ENCODE measurements at places on chromosomes 11 and 22.

DNA sequence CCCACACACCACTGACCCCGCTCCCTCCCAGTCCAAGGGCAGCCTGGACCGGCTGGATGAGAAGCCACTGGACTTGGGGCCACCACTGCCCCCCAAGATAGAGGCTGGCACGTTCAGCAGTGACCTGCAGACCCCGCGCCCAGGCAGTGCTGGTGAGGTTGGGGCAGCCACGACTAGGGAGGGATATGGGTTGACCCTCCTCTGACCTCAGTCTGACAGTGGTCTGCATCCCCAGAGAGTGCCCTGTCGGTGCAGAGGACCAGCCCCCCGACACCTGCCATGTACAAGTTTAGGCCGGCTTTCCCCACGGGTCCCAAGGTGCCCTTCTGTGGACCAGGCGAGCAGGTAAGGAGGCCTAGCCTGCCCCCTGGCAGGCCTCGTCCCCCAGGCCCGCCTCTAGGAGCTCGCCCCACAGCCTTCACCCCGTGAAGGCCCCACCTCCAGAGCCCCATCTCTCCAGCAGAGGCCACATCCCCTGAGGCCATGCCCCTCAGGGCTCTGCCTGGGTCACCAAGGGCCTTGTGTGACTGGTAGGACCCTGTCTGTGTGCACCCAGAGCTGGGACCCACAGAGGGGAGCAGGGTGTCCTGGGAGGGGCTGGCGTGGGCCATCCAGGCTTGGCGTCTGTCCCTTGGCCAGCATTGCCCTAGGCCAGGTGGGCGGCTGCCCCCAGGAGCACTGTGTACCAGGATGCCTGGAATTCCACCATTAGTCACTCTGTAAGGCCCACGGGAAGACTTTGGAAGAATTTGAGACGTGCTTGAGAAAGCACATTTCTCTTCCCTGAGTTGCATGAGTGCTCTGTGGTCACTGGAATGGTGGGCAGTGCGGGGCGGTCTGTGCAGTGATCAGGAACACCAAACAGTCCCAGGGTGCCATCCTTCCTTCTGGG, 9.4 kb downstream of the CCDC188 start:
- DNase-seq = peak; percentile 74

DNA sequence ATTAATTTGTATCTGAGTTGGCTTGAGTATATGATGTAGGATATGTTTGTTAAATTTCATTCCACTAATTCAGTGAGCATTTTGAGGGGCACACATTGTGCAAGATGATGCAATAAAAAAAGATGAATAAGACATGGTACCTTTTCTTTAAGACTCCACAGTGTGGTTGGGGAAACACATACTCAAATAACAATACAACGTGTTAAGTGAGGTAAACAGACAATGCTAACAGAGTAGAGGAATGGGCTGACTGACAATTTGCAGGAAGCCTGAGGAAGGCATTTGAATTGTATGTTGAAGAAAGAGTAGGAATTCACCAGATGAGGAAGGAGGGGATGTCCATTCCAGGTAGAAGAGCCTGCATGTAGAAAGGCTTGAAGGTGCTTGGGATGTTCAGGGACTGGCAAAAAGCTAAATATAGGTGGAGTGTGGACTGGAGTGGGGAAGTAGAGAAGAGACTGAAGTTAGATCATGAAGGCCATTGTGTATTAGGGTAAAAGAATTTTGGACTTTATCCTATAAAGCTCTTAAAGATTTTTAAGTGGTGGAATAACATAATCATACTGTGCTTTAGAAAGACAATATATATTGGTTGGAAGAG, 6.8 kb downstream of the RNF169 start:
- DNase-seq = no peak

- DNase-seq = no peak
Measured at GRCh38 chr11:61114913-61115312, 12.6 kb downstream of the CD5 start.

DNA sequence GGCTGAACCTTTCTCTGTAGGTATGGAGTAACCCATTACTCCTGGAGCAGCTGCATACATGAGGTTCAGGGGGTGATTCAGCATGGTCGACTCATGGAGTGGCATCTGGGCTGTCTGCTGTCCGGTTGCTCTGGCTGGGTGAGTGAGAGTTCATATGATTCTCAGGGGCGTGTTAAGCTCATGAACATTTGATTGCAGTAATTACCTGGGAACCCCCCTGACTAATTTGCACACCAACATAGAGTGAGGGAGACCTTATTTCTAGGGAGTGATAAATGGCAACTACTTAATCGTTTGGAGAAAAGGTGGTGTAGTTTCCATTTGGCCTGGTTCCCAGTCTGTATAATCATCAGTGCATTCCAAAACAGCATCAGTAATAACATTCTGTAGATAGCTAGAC, 661.9 kb downstream of the ETS1 start:
- peak; percentile 56 for DNase-seq

- DNase-seq = no peak
Measured at GRCh38 chr22:40240160-40240559, 62.4 kb downstream of the TNRC6B start.

DNA sequence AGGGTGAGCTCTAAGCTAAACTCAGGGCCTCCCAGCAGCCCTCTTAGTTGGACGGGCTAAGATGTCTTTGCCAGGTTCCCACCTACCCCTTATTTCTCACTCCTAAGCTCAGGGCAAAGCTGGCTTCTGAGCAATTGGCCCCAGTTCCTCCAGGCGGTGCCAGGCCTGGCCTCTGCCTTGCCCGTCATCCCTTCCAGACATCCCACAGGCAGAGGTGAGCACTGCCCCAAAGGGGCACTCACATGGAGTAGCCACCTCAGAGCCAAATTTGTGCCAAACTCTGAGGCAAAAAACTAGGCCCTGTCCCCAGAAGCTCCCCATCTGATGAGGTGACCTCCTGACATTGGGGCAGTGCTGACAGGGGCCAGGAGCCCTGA, 9.7 kb downstream of the RHOD start:
- DNase-seq = no peak

- no peak for DNase-seq
Measured at GRCh38 chr11:117744471-117745150, 52.4 kb downstream of the DSCAML1 start.

DNA sequence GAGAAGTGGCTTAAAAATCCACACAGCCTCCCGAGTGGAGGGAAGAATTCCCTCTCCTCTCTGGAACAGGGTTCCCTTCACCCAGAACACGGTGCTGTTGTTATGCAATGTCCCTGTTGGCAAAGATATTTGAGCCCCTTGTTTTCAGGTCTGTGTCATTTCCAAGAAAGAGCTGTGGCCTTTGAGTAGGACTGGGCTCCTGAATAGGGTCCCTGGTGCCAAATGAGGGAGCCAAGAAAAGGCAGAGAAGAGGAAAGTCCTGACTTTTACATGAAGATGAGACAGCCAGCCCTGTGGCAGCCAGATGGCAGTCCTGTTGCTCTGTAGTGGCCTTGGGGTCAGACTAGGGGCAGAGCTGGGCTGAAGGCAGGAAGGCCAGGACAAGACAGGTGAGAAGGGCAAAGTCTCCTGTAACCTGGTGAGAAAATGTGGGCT, 51.2 kb upstream of the ELF5 start:
- no peak for DNase-seq

- DNase-seq = no peak
Measured at GRCh38 chr11:109088086-109088485, 333.9 kb upstream of the C11orf87 start.

DNA sequence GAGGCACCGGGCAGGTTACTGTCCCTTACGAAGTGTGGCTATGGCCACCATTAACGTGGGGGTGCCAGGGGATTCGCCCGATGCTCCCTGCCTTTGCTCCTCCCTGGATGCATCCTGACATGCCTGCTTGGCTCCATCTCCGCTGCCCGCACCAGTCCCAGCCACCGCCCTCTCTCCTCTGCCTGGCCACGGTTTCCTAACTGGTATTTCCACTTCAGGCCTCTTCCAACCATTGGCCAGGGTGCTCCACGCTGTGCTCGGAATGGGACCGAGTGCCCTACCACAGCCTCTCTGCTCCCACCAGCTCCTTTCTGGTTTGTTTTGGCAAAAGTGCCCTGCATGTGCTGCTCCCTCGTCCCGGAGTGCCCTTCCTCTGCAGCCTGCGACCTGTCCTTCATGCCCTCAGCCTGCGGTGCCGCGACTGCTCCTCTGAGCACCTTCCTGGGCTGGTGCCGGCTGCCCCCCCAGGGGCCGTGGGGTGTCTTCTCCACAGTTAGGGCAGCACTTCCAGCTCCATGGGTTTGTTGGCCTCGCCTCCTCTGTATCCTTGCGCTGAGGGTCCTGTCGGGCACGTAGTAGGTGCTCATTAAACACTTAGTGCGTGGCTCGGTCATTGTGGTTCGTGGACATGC, 12.6 kb upstream of the GRAMD4 start:
- DNase-seq = no peak

DNA sequence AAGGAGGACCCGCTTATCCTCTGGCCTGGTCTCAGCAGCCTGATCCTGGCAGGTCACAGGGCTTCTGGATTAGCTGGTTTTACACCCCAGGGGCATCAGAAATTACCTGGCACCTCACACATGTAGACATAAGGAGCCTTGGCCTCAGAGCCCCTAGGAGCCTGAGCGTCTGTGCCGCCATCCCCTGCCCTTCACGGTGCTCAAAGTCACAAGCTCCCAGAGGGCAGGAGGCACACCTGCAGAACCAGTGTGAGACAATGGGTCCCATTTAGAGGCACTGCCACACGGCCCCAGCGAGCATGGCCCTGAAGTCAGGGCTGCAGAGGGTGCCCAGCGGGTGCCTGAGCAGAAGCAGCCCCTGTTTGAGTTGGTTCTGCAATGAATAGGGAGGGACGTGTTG, 3.9 kb downstream of the DGKZ start:
- DNase-seq = no peak

DNA sequence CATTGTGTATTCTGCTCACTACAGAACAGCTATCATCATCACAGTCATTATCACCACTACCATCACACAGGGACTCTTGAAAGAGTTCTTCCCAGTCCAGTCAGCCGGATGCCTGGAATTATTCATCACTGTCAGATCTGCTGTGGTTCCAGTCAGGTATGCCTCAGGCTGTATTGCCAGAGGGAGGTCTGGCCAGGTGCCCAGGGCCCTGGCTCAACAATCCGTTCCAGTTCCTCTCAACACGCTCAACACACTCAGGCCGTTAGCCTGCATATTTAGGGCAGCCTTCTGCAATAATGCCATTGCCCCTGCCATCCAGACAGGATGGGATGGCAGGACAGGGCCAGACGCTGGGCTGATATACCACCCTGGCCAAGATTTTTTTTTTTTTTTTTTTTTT, 28.6 kb upstream of the RASL10A start:
- DNase-seq = peak; percentile 93

- peak; percentile 53 for DNase-seq
Measured at GRCh38 chr11:119676461-119677020, 52.5 kb downstream of the NECTIN1 start.

GRCh38 chr22:50310031-50310722, 2.7 kb upstream of the PLXNB2 start:
- no peak for DNase-seq

- peak; percentile 33 for DNase-seq
Measured at GRCh38 chr22:30876915-30877553, 91.5 kb downstream of the MORC2 start.

DNA sequence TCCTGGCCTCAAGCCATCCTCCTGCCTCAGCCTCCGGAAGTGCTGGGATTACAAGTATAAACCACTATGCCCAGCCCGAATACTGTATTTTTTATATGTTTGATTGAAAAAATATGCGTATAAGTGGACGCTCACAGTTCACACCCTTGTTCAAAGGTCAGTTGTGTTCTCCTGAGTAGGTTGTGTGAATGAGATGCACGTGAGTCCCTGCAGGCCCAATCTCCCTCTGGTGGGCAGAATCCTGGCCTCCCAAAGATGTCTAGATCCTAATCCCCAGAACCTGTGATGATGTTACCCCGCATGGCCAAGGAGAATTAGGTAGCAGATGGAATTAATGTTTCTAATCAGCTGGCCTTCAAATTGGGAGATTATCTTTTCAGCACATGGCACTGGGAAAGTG, 41.9 kb downstream of the CTTN start:
- no peak for DNase-seq

DNA sequence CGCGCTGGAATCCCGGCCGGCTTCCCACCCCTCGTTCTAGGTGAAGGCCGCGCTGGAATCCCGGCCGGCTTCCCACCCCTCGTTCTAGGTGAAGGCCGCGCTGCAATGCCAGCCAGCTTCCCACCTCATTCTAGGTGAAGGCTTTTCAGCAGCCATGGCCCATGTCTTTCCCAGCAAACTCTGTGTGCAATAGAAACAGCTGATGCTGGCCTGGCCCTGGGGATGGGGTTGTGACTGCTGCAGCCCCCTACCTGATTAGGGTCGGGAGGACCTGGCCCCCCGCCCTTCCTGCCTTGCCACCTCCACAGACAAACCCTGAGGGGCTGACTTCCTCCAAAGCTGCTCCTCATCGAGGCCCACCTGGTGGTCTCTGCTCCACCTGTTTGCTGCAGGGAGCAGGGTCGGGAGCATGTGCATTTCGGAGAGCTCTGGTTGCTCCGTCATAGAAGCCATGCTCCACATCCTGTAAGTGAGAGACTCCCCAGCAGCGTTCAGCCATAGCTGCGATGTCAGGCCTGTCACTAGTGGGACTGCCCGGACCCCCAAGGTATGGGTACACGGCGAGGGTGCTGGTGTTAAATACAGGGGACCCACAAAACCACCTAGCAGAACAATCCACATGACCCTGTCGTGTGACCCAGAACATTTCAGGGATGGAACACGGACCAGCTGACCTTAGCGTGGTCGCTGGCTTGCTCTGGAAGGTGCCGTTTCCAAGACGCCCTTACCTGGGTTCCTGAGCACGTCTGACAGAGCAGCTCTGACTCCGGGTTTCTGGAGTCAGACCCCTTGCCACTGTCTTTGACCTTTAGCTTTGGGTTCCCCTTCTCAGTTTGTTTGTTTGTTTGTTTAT, 3.3 kb downstream of the ZBED4 start:
- no peak for DNase-seq

DNA sequence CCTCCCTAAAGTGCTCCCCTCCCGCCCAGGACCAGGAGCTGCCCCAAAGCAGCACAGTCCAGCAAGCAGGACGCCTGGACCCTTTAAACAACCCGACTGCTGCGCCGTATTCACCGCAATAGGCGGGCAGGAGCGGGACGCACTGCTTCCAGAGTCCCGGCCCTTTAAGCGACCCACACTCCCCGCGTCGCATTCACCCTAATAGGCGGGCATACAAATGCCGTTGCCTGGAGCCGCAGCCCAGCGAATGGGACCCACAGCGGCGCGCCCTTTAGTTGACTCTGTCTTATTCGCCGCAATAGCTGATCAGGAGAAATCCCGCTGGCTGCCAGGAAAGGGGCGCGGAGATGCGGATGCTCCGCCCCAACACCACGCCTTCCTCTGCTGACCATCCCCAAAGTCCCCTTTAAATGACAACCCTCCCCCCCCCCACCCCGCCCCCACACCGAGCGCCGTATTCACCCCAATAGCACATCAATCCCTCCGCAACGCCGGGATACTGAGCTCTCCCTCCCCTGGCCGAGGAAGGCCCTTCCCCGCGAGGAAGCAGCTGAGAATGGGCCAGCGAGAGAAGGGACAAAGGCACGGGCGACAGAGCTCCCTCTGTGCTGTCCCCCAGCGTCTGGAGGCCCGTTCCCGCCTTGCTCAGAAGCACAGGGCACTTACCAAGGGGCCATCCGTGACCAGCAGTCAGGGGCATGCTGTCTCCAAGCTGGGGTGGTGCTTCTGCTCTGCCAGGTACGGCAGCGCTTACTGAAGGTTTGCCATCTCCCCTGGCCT, 4.7 kb downstream of the OSBPL5 start:
- peak; percentile 93 for DNase-seq
